Daoy (cell line): ENCODE measurements at places on chromosomes 3 and 15. TPM values are rescaled to one million over a fixed set of nuclear protein-coding genes. Genes with fewer than 3 reads are reported as not detected.

DNA sequence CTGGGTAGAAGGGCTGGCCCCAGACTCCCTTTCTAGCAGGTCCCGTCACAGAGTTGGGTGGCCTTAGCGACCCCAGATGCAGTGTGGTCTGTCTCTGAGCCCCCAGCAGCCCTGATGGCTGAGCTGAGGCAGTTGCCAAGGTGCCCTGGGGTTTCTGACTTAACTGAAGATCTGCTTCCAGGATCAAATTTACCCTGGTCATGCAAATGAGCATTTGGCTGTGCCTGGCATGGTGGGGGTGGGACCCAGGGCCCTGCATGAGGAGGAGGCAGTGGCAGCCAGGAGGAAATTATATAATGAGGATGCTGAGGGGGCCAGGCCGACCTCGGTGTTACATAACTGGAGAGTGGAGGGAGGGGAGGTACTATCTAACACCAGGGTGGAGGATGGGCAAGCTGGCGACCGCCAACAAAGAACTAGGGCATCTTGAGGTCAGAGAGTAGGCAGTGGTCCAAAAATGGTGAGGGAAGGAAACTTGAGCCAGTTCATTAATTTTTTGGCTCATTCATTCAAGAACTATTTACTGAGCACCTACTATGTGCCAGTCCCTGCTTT is 16.4 kb downstream of the PLEKHO2 start:
- DNase-seq, result no peak

DNA sequence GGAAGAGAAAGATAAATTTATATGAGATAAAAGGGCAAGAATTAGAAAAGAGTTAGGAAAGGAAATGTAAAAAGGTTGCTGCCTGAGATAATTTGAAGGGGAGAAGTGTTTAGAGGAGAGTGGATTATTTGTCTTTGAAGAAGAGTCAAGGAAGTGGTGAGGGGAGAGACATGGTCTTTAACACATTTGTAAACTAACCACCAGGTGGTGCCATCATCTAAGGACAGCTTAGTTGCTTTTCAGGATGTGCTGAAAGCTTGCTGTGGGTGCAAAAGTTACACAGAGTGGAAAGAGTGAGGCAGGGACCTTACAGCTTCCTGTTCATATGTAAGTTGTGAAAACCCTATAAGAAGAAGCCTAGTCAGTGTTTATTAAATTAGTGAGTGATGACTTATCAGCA is 114.1 kb upstream of the DNAJC19 start:
- peak; percentile 2 for DNase-seq

GRCh38 chr3:35633332-35634124 is 5.8 kb upstream of the ARPP21 start:
- DNase-seq, result no peak

DNA sequence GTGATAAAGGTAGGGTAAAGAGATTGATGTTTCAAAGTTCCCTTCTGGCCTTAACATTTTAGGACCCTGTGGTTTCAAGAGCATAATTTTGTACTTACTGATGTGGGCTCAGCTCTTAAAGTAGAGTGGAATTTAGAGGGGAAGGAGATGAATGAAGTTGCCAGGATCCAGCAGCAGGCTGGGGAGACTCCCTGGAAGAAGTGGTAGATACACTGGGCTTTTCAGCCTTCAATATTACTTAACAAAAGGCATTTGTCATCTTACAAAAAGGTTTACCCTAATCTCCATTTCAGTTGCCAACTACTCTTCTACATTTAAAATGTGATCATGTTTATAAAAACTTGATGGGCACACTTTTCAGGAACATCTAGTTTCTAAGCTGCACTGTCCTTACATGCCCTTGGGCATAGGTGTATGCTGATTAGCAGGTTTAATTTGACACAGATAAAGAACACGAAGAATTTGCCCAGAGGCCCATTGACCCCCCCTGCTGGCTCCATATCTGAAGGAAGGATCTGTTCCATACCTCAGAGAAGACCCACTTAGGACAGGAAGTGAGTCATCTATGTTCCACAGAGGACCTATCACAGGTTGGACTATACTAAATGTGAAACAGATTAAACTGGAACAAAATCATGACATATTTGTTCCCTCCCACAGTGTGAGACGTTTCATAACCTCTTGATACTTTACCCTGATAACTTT is 93.0 kb upstream of the LPP start:
- DNase-seq, result peak; percentile 66

- no peak for DNase-seq
These were observed 16.1 kb downstream of the ZDHHC23 start for GRCh38 chr3:113963879-113964278.

SH2D7 gene
- not detected in 2 replicates for total RNA-seq

- no peak for DNase-seq
These were observed 125.6 kb downstream of the PLOD2 start for GRCh38 chr3:146035366-146035765.

CHRNB4 gene
- 0.06 TPM in 1 of 2 replicates, not detected in the other for total RNA-seq

P4HTM gene
- 11.1 and 23.2 TPM in 2 replicates for total RNA-seq

FBXL22 gene
- total RNA-seq, result 0.06 TPM in 1 of 2 replicates, not detected in the other

GRCh38 chr3:138445236-138445635 is 10.8 kb downstream of the ESYT3 start:
- DNase-seq, result no peak

CPB1 gene
- total RNA-seq, result not detected in 2 replicates

FEZF2 gene
- not detected in 2 replicates for total RNA-seq

GRCh38 chr3:69012800-69013252 is 658 bp downstream of the EOGT start:
- peak; percentile 32 for DNase-seq

- DNase-seq, result no peak
These were observed 387.6 kb upstream of the RGMA start for GRCh38 chr15:93476491-93477177.

GRCh38 chr3:111568911-111569310 is 26.2 kb downstream of the ZBED2 start:
- no peak for DNase-seq

TIMP4 gene
- 1.7 and 2.2 TPM in 2 replicates for total RNA-seq

- DNase-seq, result no peak
These were observed 35.2 kb upstream of the SMAD3 start for GRCh38 chr15:67030036-67030762.

A4GNT gene
- not detected in 2 replicates for total RNA-seq

DNA sequence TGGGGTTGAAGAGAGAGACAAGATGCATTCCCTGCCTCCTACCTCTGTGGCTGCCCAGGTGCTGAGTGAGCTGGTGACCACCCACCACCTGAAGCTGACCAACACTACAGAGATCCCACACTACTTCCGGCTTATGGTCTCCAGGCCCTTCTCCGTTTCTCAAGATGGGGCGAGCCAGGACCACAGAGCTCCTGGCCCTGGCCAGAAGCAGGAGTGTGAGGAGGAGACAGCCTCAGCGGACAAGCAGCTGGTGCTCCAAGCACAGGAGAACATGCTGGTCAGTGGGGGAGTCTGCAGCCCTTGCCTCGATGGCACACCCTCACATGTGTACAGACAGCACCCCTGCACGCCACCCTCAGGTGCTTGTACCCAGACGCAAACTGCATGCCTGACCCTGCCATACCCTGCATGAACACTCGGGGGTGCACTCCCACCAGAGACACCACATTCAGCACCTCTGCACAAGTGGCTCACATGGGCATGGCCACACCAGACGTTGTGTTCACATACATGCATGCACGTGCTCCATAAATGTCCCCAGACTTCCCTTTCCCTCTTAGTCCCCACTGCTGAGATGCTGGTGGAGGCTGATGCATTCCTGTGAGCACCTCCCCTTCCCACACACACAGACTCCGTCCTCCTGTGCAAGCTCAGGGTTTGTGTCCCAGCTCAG is 19.0 kb downstream of the ACAA1 start:
- peak; percentile 56 for DNase-seq

SKOR1 gene
- total RNA-seq, result not detected in 2 replicates

EFHB gene
- 0.65 TPM in 1 of 2 replicates, not detected in the other for total RNA-seq

DNA sequence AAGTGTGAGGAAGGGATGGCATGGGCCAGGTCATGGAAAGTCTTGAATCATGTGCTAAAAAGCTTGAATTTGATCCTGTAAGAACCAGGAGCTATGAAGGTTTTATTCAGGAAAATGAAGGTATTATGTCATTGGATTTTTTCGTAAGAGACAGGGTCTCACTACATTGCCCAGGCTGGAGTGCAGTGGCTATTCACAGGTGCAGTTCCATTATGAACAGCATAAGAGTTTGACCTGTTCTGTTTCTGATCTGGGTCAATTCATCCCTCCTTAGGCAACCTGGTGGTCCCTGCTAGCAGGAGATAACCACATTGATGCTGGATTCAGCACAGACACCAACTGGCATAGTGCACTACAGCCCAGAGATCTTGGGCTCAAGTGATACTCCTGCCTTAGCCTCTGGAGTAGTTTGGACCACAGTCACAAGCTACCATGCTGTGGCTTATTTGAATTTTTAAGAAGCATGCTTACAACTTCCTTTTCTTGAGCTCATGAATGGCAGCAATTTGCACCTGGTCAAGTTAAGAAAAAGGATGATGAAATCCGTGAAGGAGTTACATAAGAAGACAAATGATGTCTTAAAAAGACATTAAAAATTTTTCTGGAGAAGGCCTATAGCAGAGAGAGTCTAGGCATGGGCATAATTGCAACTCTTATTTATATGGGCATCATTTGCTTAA is 79.1 kb downstream of the CADPS start:
- DNase-seq, result no peak

DNA sequence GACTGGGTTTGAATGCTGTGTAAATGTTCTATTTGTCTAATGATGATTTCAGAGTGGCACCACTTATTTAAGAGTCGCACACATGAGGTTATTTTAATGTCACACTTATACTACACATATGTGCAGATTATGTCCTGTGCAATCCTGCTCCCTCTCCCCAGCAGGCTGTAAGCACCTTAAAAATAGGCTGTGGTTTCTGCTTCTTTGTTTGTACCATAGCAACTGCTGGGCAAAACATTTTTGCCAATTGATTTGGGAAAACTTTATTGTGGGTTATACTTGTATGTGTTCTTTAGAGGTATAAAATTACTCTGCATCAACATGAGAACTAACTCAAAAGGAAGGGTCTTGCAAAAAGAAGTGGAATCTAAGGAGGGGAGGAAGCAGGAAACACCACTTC is 318.5 kb downstream of the NTRK3 start:
- DNase-seq, result no peak

CSTA gene
- total RNA-seq, result not detected in 2 replicates

FOXL2NB gene
- total RNA-seq, result 4.1 and 7.2 TPM in 2 replicates

PEX11A gene
- 3.7 and 4.3 TPM in 2 replicates for total RNA-seq

OR5K2 gene
- not detected in 2 replicates for total RNA-seq
